ENCODE measurements at places on chromosomes 6 and 20. TPM values are rescaled to one million over a fixed set of nuclear protein-coding genes. Genes with fewer than 3 reads are reported as not detected.

Gene F13A1
- total RNA-seq = not detected

Gene ERVFRD-1
- not detected for total RNA-seq

Gene MYLK4
- total RNA-seq = 0.24 TPM

Gene PTCRA
- total RNA-seq = not detected

Gene TFAP2D
- total RNA-seq = not detected

Gene ADA
- 8.0 TPM for total RNA-seq

Gene BPI
- total RNA-seq = not detected

Measured in A172 (cell line).